Neural progenitor cell (in vitro differentiated cells): ENCODE measurements at places on chromosomes 16 and 17.

- DNase-seq: no peak
Observed at GRCh38 chr16:24969071-24969470, 46.1 kb downstream of the ARHGAP17 start.

DNA sequence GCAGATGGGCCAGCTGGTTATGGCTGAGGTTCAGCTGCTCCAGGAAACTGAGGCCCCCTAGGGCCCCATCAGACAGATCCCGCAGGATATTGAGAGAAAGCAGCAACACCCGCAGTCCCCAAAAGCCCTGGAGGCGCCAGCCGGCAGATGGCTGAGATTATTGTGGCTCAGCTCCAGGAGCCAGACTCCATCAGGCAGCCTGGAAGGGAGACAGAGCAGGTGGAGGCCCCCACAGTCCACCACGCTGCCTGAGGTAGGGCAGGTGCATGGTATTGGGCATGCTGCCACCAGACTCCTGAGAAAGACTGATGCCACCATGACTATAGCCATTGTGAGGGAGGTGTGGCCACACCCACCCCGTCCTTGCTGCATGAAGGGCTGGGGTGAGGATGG lies 9.5 kb upstream of the TMEM101 start:
- DNase-seq: no peak

GRCh38 chr16:50683689-50684374 lies 2.7 kb upstream of the SNX20 start:
- no peak for DNase-seq

DNA sequence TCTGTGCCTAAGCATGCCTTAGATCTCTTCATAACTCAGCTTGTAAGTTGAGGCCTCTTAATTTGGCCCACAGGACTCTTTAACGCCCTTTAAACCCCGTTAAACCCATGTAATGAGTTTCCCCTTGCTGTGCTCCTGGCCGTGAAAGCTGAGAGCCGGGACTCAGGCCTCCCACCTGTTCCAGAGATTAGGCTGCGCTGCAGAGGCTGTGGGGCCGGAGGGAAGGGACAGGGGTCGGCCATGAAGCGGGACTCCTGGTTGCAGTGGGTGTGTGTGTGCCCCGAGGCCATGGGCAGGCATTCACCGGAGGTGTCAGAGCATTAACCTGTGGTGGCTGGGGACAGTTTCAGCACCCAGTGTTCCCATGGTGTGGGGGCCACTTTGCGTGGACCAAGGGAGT lies 150.8 kb upstream of the IRX3 start:
- DNase-seq: peak; percentile 15

DNA sequence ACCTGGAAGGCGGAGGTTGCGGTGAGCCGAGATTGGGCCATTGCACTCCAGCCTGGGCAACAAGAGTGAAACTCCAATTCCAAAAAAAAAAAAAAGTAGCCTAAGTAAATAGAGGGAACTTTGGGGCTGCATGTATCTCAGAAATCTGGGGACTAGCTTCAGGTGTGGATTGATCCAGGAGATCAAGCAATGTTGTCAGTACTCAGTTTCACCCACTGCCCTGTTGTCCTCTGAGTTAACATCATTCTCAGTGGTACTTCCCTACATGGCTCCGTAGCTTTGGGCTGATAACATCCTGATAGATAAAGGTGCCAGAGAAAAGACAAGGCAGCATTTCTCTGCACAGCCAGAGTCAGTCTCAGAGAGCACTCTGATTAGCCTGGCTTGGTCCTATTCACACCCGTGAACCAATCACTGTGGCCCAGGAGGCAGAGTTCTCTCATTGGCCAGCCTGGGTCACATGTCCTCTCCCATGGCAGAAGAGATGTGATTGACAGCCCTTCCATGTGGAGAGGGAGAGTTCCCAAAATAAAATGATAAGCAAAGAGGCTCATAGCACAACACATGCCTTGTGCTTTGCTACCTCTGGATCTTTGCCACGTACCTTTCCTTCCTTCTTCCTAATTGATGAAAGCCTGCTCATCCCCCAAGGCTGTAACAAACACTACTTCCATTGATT lies 99.6 kb downstream of the ABCC1 start:
- no peak for DNase-seq

- DNase-seq: no peak
Observed at GRCh38 chr17:31092475-31093064, 2.2 kb upstream of the NF1 start.

DNA sequence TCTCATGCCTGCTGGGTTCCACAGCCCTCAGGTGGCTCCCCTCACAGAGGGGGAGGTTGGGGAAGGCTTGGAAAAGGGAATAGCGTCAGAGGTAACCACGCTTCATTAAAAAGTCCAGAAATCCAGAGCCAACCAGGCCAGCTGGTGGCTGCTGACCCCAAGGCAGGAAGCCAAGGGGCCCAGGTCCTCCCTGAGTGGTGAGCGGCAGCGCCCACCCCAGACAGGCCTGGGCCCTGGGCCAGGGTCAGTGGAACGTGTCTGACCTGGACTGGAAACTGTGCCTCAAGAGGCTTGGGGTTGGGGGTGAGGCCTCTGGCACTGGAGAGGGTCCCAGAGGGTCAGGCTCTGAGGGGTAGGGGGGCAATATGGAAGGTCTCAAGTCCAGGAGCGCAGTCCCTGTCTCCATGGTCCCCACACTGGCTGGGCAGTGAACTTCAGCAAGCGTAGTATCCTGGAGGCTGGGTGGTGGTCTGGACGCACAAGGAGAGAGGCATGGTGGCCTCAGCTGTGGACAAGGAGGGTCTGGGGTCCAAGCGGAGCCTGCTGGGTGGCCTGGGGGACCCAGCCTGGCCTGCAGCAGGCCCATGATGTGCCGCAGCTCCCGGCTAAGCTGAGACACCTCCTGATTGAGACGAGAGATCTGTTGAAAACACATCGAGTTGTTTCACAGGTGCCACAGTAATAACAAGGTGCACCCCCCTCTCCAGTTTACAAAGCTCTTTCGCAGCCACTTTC lies 5.2 kb upstream of the RAB5C start:
- DNase-seq: no peak

DNA sequence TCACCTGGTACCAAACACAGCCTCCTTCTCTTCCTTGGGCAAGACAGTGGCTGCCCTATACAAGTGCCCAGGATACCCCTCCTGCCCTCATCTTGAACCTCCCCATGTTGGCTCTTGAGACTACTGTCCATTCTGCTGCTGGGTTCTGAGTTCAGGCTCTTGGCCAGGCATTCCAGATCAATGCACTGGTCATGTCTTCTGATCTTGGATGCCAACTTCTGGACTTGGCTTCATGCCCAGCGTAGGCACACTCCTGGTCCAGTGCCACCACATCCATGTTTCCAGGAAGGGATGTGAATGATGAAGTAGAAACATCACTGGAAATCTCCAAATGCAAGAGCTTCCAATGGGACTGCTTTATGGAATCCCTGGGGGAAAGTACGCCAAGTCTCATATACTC lies 51.5 kb downstream of the DYNLRB2 start:
- DNase-seq: no peak

- no peak for DNase-seq
Observed at GRCh38 chr16:28882551-28883160, 4.4 kb downstream of the ATP2A1 start.

DNA sequence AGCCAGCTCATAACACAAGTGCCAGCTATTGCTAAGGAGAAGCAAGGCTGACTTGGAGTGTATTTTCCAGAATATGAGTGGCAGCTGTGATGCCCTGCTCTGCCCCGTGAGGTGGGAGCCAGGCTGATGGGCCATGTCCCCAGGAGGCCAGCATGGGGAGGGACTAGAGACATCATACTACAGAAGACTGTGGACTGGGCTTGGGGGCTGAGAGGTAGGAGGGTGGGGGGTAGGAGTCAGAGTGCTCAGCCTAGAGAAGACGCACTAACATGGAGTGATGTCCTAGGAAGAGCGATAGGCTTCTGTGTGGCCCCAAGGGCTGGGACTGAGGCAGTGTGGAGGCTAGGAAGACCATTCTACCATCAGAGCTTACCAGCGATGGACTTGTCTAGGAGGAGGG lies 143.7 kb downstream of the WSCD1 start:
- no peak for DNase-seq

DNA sequence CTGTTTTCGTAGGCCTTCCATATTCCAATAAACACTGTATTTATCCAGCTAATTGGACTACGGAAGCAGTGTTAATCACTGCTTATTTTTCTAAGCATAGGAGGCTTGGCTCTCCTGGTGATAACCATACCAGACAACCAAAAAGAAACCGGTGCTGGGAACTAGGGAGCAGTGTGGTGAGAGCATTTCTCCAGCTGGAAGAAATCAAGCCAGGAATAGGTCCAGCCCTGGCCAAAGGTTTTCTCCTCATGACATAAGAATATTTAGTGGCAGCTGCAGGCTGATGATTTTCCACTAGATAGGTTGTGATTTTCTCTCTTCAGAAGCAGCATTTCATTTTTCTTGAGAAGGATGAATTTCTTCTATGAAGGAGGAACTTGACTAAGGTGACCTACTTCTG lies 141.5 kb downstream of the TRIM37 start:
- DNase-seq: no peak

DNA sequence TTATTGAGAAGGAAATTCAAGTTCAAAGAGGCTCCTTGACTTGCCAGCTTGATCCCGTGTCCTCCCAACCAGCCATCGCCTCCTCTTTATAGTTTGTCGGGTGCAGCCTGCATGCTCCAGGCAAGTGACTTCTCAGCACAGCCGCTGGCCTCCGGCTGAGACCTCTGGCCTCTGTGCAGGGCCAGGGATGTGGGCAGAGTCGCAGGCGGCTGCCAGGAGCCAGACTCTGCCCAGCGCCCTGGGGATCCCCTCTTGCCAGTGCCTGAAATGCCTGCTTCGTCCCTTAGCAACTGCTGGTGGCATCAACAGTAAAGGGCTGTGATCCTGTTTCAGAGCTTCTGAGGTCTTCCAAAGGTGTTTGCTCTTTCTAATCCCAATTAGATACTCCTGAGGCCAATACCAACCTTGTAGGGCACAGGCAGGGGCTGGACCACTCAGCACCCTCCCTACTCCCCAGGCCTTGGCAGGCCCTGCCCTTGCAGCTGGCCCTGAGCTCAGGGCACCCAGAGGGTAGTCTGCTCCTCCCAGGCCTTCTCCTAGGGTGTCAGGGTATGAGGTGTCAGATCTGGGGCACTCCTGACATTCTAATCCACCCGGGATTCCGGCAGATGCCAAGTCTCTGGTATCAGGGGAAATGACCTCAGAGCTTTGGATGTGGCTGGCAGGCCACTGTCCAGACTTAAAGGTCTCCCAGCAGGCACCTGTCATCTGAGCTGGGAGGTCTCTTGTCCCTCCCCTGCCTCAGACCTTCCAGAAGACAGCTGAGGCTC lies 68.0 kb upstream of the SIAH1 start:
- no peak for DNase-seq

- no peak for DNase-seq
Observed at GRCh38 chr16:22380529-22380928, 6.1 kb upstream of the CDR2 start.

DNA sequence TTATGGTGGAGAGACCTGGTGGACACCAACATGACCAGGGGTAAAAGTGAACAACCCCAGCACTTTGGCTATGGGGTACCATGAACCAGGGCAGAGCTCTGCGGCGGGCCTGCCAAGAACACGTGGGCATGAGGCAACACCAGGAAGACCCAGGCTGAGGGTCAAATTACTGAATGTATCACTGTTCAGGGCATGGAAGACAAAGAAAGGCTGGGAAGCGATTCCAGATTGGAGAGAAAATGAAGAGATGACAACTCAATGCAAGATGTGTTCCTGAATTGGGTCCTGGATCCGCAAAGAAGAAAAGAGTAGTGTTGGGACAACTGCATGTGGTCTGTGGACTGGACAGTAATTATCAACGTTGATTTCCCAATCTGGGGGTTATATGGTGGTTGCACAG lies 19.8 kb downstream of the SPHK1 start:
- DNase-seq: no peak

DNA sequence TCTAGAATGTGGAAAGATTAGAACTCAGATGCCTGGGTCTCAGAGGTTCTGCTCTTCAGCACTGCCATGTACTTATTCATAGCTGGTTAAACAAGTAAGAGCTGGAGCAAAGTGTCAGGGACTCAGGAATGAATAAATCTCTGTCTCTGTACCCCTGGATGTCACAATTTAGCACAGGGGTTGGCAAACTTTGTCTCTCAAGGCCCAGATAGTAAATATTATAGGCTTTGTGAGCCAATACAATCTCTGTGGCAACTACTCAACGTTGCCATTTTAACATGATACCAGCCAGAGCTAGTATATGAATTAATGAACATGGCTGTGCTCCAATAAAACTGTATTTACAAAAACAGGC lies 220.3 kb upstream of the MON1B start:
- DNase-seq: no peak

GRCh38 chr17:17719199-17719940 lies 38.1 kb downstream of the RAI1 start:
- no peak for DNase-seq

GRCh38 chr17:62855156-62855555 lies 47.0 kb upstream of the MARCHF10 start:
- no peak for DNase-seq
